H4 (cell line): ENCODE measurements at places on chromosomes 16 and 17. TPM values are rescaled to one million over a fixed set of nuclear protein-coding genes. Genes with fewer than 3 reads are reported as not detected.

The FNDC8 gene
- total RNA-seq: 0.25 TPM in 1 of 2 replicates, not detected in the other

The CDRT15L2 gene
- total RNA-seq: not detected in 2 replicates

The GH2 gene
- not detected in 2 replicates for total RNA-seq

The VMP1 gene
- 224 and 239 TPM in 2 replicates for total RNA-seq

The SLC43A2 gene
- 2.9 and 4.7 TPM in 2 replicates for total RNA-seq

The KRTAP1-5 gene
- total RNA-seq: 0.27 TPM in 1 of 2 replicates, not detected in the other

The BORCS6 gene
- total RNA-seq: 0.62 and 0.68 TPM in 2 replicates

The GAS7 gene
- 0.45 and 1.1 TPM in 2 replicates for total RNA-seq

The CD300H gene
- 0.78 TPM in 1 of 2 replicates, not detected in the other for total RNA-seq

The AGRP gene
- total RNA-seq: not detected in 2 replicates

The COTL1 gene
- 197 and 232 TPM in 2 replicates for total RNA-seq

The GLOD4 gene
- 145 and 156 TPM in 2 replicates for total RNA-seq

The HOXB5 gene
- total RNA-seq: 0.43 TPM in 1 of 2 replicates, not detected in the other

The CA4 gene
- not detected in 2 replicates for total RNA-seq

The CCDC78 gene
- 0.23 TPM in 1 of 2 replicates, not detected in the other for total RNA-seq

The PIK3R6 gene
- not detected in 2 replicates for total RNA-seq

The CDT1 gene
- total RNA-seq: 26.4 and 27.0 TPM in 2 replicates

The CMTM2 gene
- total RNA-seq: not detected in 2 replicates

The SOX8 gene
- 0.12 and 0.35 TPM in 2 replicates for total RNA-seq

The MPP2 gene
- 1.2 and 1.8 TPM in 2 replicates for total RNA-seq

The HSD17B2 gene
- 1.0 and 1.1 TPM in 2 replicates for total RNA-seq

The ZNF19 gene
- 3.3 and 7.1 TPM in 2 replicates for total RNA-seq

The CIITA gene
- total RNA-seq: 0.19 and 0.72 TPM in 2 replicates

The TBX6 gene
- not detected in 2 replicates for total RNA-seq

The MRTFB gene
- total RNA-seq: 5.1 and 6.5 TPM in 2 replicates

The MILR1 gene
- total RNA-seq: 20.3 and 24.8 TPM in 2 replicates

The TP53TG3F gene
- total RNA-seq: not detected in 2 replicates

The STAT5B gene
- total RNA-seq: 13.7 and 25.0 TPM in 2 replicates

The ZFP3 gene
- total RNA-seq: 0.04 and 0.14 TPM in 2 replicates

The CREBBP gene
- 6.6 and 15.8 TPM in 2 replicates for total RNA-seq

The CLEC18A gene
- total RNA-seq: 0.02 TPM in 1 of 2 replicates, not detected in the other
